ENCODE measurements at places on chromosomes 3 and 15.

- DNase-seq = no peak
Observed at GRCh38 chr15:40847223-40847961, 3.5 kb downstream of the SPINT1 start.

DNA sequence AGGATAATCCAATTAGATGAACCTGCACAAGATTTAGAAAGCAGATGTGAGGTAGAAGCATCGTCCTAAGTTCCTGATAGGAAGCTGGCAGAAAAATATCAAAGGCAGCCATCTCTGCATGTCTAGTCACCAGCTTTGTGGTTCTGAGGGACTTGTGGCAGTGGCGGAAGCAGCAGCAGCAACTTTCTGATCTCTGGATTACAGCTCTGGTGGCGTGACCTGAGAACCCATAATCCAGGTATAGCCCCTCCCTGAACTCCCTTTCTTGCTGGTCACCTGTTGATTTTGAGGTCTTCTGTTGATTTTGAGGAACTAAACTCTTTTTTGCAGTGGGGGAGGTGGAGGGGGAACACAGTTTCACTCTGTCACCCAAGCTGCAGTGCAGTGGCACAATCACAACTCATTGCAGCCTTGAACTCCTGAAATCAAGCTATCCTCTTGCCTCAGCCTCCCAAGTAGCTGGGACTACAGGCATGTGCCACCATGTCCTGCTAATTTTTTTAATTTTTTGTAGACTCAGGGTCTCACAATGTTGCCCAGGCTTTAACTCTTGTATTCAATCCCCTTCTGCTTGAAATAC lies 7.9 kb downstream of the FSIP1 start:
- DNase-seq = no peak

DNA sequence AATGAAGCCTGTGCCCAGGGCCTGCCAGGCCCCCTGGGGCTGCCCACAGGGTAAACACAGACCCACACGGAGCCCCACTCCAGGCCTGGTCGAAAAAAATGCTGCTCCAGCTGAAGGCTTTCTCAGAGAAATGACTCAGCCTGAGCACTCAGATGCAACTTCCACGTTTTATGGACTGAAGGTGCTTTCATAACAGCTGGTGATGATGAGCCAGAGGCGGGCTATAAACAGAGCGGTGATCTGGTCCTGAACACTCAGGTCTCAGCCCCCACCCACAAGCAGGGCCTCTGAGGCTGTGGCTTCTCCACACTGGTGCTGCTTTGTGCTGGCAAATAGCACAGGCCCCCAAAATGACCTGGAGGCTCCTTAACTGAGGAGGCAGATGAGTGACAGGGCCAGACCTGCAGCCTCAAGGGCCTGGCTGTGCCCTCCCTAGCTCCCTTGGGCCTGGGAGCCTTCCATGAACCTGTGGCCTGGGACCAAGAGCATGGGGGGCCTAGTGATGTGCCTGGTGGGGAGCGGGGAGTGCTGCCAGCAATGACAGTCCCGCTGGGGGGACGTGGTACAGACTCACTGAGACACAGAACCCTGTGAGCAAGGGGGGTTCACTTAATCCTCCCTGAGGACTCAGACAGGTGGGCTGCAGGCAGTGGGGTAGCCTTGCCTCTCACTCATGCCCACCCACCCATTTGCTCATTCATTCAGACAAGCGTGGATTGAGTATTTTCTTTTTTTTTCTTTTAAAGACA lies 23.0 kb upstream of the FURIN start:
- peak; percentile 71 for DNase-seq

DNA sequence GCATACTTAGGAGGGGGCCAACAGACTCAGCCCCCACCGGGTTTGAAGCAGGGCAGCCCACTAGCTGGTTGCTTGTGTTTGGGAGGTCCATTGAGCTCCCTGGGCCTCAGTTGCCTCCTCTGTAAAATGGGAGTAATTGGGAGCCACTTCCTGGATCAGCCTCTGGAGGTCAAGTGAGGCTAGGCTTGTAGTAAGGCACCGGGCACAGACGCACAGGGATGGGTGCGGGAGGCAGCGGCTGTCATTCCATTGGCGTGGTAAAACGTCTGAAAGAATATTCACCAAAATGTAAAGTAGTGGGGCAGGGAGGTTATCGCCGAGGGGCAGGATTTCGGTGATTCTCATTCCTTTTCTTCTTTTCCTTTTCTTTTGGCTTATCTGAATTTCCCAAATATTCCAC lies 64.6 kb downstream of the TLE3 start:
- no peak for DNase-seq

GRCh38 chr15:26690778-26691177 lies 82.1 kb downstream of the GABRB3 start:
- DNase-seq = no peak

DNA sequence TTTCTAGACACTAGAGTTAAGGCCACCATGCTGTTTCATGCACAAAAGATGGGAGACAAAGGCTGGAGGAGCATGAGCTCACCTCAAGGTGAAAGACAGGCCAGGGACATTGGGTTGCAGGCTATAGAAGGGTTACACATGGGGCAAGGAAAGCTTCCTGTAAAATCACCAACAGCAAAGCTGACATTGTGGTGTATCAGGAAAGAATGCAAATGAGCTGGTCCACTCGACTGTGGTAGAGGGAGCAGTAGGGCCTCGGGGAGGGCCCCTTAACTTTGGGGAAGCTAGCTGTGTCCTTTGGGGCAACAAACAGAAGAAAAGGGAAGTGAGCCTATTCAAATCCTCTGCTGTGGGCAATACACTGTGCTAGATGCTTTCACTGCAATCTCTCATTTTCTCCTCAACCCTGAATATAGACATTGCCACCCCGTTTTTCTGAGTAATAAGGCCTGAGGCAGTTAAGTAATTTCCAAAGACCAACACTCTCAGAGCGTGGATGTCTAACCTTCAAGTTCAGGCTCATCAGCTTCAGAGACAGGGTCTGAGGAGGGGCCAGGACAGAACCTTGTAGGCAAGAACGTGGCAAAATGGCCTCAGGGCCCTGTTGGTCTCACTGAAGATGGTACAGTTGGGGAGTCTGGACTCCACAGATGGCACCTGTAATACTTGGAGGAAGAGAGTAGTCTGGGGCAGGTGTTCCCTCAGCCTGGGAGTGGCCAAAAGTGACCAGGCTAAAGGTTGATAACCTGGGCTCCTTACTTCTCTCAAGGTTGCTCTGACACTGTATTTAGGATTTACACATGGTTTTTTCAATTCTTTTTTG lies 24.1 kb downstream of the CX3CR1 start:
- DNase-seq = no peak

GRCh38 chr3:142993958-142994442 lies 7.4 kb upstream of the U2SURP start:
- DNase-seq = peak; percentile 32

DNA sequence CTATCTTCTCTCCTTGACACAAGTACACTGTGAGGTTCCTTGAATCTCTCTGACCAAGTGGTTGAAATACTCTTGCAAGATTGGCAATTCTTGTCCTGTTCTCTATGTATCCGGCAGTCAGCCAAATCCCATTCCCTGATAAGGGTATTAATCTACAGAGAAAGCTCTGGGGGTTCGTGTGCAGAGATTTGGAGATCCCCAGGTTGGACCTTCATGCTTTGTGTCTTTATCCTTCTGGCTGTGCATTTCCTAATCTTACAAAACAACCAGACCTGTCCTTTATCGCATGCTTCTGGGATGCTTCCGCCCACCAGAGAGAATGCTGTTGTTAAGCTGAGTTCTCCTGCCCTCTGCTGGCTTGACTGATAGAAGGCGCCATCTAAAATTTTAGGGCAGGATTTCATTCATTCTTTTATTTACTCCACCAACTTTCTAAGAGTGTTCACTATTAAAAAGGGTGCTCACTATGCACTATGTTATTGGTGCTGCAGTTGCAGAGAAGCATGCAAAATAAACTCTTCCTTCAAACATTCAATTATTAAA lies 8.6 kb upstream of the SST start:
- no peak for DNase-seq

DNA sequence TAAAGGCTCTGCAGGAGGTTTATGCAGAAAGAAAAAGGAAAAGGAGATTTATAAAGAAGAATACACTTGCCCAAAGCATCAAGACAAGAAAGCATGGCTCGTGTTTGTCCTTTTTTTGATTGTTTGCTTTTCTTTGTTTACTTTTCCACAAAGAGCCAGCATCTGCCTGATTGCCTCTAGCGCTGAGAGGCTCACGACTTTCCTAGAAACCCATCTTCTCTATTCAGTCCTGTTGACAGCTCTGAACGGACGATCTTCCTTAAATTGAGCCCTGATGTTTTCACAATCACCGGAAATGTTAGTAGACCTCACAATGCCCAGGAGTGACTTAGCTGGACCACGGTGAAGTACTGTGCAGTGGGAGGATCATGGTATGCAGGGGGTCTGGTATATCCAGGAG lies 12.4 kb downstream of the GP5 start:
- DNase-seq = no peak

GRCh38 chr3:62554264-62554799 lies 181.0 kb upstream of the FEZF2 start:
- DNase-seq = no peak

- DNase-seq = no peak
Observed at GRCh38 chr3:42402394-42403096, 7.9 kb downstream of the LYZL4 start.

GRCh38 chr3:99114565-99115291 lies 213.2 kb upstream of the DCBLD2 start:
- DNase-seq = no peak

DNA sequence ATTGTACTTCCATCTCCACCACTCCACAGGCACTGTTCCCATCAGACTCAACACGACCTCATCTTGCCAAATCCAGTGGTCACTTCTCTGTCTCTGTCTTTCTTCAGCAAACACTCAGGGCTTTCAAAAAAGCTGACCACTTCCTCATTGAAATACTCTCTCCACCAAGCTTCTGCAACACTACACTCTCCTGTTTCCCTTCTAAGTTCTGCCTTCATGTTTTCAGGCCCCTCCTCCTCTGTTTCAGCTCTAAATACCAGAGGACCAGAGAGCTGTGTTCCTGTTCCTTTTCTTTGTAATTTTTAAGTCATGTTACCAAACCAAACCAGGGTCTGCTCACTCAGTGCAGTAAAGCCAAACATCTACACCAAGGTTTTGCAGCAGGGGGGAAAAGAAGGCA lies 33.8 kb upstream of the ACP3 start:
- DNase-seq = no peak

DNA sequence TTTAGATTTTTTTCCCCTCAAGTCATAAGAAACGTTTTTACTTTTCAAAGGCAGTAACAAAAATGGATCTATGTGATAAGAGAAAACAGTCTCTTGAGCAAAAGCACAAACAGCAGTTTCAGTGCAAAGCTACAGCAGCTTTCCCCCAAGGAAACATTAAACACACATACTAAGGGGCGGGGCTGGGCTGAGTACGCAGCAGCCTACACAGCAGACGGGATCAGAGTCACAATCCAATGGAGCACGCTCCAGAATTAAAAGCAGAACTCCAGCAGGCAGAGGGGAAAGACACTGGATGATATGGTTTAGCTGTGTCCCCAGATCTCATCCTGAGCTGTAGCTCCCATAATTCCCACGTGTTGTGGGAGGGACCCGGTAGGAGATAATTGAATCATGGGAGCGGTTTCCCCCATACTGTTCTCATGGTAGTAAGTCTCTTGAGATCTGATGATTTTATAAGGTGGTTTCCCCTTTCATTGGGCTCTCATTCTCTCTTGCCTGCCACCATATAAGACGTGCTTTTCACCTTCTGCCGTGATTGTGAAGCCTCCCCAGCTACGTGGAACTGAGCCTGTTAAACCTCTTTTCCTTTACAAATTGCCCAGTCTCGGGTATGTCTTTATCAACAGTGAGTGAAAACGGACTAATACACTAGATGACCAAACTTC lies 116.2 kb upstream of the SLCO3A1 start:
- no peak for DNase-seq

- no peak for DNase-seq
Observed at GRCh38 chr3:4994144-4994730, 15.0 kb downstream of the BHLHE40 start.

GRCh38 chr3:108006881-108007331 lies 83.9 kb downstream of the CD47 start:
- no peak for DNase-seq

GRCh38 chr3:111885578-111885977 lies 26.5 kb downstream of the PHLDB2 start:
- no peak for DNase-seq

DNA sequence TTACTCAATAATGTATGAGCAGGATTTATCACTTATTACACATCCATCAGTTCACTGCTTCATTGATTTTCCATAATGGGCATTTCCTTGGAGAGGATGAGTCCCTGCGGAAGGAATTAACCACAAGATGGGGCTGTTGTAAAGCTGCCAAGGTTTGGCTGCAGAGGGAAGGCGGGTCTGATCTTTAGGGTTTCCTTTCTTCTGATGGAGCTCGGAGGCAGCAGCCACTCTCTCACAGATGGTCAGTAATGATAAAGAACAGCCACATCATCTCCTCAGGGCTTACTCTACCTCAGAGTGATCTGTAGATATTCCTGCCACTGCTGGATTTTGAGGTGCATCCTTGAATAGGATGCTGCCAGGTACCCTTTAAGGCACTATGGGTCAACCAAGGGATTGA lies 115.2 kb downstream of the USP13 start:
- no peak for DNase-seq

DNA sequence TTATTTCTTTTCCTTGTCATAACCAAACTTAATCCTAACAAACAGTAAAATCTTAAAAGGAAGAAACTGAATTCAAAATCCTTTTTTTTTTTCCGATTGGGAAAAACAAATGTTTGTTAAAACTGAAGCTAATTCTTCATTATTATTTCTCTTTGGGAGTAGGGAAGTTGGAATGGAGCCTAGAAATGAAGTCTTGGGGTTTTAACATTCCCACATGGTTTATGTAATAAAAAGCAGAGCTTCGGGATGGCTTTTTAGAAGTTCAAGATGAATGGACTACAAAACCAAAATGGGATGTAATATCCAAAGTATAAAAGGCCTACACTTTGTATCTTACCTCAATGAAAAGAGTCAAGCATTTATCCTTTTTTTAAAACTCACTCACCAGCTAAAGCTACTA lies 189.0 kb upstream of the TMC3 start:
- no peak for DNase-seq

GRCh38 chr3:99670556-99670950 lies 32.2 kb downstream of the COL8A1 start:
- DNase-seq = no peak

DNA sequence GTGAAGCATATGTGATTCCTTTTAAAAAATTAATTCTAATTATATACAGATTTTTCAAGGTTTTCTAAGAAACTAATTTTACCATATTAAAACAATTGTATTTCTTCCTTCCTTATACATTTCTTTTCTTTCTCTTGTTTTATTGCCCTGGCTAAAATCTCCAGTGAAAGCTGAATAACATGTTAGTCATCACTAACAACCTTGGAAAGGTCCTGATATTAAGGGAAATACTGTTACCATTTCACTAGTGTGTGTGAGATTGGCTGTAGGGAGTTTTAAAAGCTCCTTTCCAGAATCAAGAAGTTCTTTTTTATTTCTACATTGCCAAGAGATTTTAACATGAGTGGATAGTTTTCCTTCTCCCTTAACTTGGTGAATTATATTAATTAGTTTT lies 229.7 kb upstream of the EIF1B start:
- DNase-seq = no peak

GRCh38 chr15:74242441-74243185 lies 6.5 kb downstream of the CCDC33 start:
- DNase-seq = no peak

GRCh38 chr3:194194757-194195085 lies 58.8 kb downstream of the HES1 start:
- no peak for DNase-seq

All from stimulated activated CD8-positive, alpha-beta memory T cell treated with anti-CD3 and anti-CD28 coated beads, Interleukin-2, amount 100 ng/mL, for 48 hours (primary cell).